H1 (cell line): ENCODE measurements at places on chromosomes 2 and 18. TPM values are rescaled to one million over a fixed set of nuclear protein-coding genes. Genes with fewer than 3 reads are reported as not detected.
A peak's percentile ranks its signal among the peaks of the same experiment; 100 is the strongest.

GRCh38 chr2:20469595-20469994, 22.7 kb downstream of the RHOB start:
- no peak for DNase-seq

DNA sequence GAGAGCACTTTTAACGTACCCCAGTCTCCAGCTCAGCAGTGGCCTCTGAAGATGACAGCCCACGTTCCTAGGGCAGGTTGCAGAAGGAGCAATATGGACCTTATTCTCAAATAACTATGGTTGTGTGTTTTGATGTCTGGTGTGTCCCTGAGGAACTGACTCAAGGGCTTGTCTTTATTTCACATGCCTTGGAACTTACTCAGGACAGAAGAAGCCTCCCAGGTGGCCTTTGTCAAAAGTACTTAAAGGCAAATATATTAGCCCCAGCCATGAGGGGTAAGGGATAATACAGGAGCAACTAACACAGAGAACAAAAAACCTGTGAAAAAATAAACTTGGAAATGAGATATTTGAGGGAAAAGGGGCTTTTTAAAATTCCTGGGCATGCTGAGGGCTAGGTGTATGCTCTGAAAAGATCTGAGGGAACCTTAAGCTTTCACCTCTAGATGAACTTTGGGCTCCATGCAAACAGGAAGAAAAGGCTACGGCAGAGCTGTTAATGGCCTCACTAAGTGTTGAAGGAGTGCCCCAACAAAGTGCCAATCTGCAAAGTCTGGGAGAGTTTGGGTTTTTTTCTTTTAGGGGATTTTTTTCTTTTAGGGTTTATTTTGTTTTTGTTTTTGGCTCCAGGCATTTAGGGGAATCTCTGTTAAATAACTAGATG, 40.3 kb downstream of the SRBD1 start:
- DNase-seq = peak; percentile 2

Gene PLGLB1
- 0.54 TPM in 1 of 2 replicates, not detected in the other for total RNA-seq

GRCh38 chr2:207860685-207861084, 91.0 kb upstream of the FZD5 start:
- no peak for DNase-seq

Gene PLGLB2
- not detected in 2 replicates for total RNA-seq

Gene ANKRD29
- total RNA-seq = 6.3 and 7.3 TPM in 2 replicates

GRCh38 chr2:151277067-151277466, 12.4 kb downstream of the NMI start:
- no peak for DNase-seq

- DNase-seq = no peak
Measured at GRCh38 chr2:222452422-222452950, 28.1 kb downstream of the SGPP2 start.

Gene CCDC195
- total RNA-seq = not detected in 2 replicates

Gene KHK
- total RNA-seq = 17.7 and 20.5 TPM in 2 replicates

DNA sequence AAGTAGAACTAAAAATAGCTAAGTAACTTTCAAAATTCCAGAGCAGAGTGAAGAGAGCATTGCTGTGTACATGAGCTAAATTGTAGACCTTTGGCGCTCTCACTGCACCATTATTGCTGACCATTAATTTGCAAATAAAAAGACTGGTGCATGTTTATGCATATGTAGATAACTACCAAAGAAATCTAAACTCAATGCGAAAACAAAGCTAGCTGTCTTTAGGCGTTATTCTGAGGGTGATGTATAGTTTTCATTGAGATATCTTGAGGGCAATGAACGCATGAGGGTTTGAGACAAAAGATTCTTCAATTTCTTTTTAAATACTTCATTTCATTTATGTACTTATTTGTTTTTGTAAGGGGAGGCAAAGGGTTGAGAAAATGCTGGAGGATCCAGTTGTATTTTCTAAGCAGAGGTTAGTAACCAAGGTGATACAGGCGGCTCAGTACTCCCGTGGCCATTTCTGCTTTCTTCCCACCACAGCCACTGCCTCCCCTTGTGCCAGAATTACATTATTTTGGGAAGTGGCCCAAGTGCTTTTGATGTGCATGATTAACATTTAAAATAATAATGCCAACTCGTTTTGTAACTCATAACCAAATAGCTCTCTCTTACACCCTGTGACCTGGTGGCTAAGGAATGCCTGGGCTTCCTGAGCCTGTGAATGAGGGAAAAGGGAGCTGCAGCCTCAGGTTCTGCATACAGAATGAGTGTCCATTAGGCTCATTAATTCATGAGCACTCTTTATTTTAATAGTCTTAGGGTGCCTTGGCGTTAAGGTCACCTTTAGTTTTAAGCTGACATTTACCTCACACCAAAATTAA, 797.8 kb upstream of the GYPC start:
- no peak for DNase-seq

GRCh38 chr2:58063641-58064040, 17.0 kb downstream of the VRK2 start:
- DNase-seq = no peak

GRCh38 chr2:37645362-37645761, 26.1 kb downstream of the CDC42EP3 start:
- DNase-seq = no peak

GRCh38 chr2:152546230-152546837, 170.9 kb downstream of the PRPF40A start:
- DNase-seq = no peak

Gene PXDN
- total RNA-seq = 131 and 141 TPM in 2 replicates

GRCh38 chr2:239959059-239959971, 65.8 kb downstream of the NDUFA10 start:
- no peak for DNase-seq

Gene FZD7
- 246 TPM in 2 replicates for total RNA-seq

DNA sequence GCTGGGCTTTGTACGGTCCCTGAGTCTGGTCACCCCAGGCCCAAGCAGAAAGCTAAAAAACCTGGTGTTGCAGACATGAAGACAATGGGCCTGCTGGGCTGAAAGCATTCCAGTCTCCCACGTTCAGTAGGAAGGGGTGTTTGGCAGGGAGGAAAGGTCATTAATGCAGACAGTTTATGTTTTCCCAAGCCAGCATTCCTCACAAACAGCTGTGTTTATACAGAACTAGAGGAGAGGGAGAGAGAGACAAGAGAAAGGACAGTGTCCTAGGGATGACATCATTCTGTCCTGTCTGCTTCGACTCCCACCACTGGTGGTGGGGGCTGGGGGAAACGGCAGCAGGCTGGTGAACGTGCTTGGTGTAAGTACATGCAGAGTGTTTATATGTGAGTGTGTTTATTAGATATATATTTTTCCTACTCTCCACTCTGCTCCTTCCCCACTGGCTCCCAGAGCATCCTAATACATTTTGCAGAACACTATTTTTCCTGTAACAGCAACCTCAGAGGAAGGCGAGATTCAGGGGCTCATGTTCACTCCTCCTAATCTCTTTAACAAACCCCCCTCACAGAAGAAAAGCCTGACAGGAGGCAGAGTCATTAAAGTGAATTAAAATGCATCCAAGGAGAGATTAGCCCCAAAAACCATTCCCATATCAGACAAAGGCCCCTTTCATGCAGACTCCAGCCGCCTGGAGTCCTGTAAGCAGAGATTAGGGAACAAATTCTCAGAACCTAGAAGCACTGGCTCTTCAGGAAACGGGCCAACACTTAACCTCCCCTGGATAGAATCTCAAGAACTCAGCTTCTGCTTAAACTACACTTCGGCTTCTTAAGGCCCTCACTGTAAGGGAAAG, 380.4 kb downstream of the TNS1 start:
- no peak for DNase-seq

GRCh38 chr2:194621945-194622344, 1035.1 kb upstream of the SLC39A10 start:
- no peak for DNase-seq

Gene ASB18
- total RNA-seq = not detected in 2 replicates

Gene BMP10
- total RNA-seq = not detected in 2 replicates

Gene BOLL
- not detected in 2 replicates for total RNA-seq

DNA sequence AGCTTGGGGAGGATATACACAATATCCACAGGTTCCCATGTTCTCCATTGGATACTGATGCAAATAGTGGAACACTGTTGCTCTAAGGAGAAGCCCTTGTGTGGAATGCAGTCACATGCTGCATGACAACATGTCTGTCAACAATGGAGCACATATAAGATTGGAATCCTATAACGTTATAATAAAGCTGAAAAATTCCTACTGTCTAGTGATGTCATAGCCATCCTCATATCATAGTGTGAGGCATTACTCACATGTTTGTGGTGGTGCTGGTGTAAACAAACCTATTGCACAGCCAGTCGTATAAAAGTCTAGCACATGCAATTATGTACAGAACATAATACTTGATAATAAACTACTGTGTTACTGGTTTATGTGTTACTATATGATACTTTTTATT, 394.7 kb downstream of the FBXO15 start:
- DNase-seq = no peak

- DNase-seq = no peak
Measured at GRCh38 chr18:62976227-62976626, 260.9 kb downstream of the PHLPP1 start.

Gene MYOM1
- 0.32 and 0.78 TPM in 2 replicates for total RNA-seq

Gene FOXD4L1
- not detected in 2 replicates for total RNA-seq

DNA sequence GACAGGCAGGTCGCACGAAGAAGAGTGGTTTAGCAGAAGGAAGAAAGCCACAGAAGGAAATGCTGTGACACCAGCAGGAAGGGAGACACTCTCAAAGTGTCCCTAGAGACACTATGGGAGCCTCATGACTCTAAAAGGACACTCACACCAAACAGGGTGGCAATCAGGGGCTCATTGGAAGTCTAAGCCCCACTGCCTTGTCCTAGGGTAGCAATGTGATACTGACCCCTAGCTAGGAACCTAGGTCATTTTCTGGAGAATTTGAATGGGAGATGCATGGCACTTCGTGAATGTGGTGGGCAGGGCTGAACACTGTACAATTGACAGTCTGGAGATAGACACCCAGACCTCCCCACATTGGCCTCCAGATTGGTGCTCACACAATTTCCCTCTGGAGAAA, 385.0 kb downstream of the EIPR1 start:
- DNase-seq = no peak

DNA sequence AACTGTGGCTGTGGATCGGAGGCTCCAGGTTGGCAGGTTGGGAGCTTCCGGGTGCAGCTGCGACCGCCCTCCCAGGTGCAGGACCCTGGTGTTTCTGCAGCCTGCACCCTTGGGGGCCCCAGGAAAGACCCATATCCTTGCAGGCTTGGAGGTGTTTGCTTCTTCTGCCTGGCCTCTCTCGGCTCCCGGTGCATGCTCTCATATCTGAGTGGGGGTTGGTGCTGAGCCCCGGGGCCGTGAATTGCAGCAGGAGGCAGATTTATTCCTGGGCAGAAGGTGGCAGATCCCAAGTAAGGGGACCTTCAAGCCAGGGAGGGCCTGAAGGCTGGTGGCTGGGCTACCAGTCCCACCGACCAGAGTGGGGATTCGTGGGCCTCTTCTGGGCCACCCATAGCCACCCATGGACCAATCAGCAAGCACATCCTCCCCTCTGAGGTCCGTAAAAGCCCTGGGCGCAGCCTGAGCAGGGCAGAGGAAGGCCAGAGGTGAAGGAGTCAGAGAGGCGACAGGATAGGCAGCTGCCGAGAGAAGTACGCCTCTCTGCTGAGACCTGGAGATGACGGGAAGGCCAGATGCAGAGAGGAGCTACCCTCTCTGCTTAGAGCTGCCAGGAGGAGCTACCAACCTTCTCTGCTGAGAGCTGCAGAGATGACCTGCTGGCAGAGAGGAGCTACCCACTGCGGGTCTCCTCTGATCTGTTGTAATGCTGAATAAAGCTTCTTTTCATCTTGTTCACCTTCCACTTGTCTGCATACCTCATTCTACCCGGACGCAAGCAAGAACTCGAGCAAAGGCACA, 1279.0 kb upstream of the LRRTM1 start:
- DNase-seq = no peak

Gene ST8SIA5
- 6.3 and 7.0 TPM in 2 replicates for total RNA-seq

Gene DNAH6
- total RNA-seq = 0.31 and 0.43 TPM in 2 replicates

GRCh38 chr2:62817348-62817747, 111.8 kb downstream of the EHBP1 start:
- DNase-seq = no peak

- DNase-seq = no peak
Measured at GRCh38 chr2:215003001-215003400, 135.4 kb downstream of the ABCA12 start.
